ENCODE measurements at places on chromosomes 5 and 9. TPM values are rescaled to one million over a fixed set of nuclear protein-coding genes. Genes with fewer than 3 reads are reported as not detected.

The NME5 gene
- total RNA-seq = 21.0 TPM

The GABRA6 gene
- total RNA-seq = not detected

The TPPP gene
- 27.9 TPM for total RNA-seq

The PFN3 gene
- not detected for total RNA-seq

The CDH6 gene
- 50.9 TPM for total RNA-seq

The GMCL2 gene
- not detected for total RNA-seq

The ALG2 gene
- 28.7 TPM for total RNA-seq

The GNA14 gene
- total RNA-seq = 5.0 TPM

The CDC20B gene
- total RNA-seq = 0.30 TPM

DNA sequence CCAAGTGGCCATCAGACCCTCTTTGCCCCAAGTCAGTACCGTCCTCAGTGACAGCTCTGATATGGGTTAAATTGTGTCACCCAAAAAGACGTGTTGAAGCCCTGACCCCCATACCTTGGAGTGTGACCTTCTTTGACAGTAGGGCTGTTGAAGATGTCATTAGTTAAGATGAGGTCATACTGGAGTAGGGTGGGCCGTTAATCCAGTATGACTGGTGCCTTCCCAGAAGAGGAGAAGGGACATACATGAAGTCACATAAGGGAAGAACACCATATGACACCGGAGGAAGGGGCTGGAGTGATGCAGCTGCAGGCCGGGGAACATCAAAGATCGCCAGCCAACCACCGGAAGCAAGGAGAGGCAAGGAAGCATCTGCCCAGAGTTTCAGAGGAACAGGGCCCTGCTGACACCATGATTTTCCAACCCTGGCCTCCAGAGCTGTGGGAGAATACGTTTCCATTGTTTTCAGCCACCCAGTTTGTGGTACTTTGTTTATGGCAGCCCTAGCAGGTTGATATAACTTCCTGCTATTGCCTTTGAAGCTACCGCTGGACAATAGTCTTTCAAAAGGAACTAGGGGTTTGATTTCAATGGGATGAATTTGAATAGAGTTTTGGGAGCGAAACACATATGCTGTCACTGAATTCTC lies 36.4 kb upstream of the CPEB4 start:
- no peaks in the 10 kb centered on the region for H3K4me1 ChIP-seq
- DNase-seq = no peak

DNA sequence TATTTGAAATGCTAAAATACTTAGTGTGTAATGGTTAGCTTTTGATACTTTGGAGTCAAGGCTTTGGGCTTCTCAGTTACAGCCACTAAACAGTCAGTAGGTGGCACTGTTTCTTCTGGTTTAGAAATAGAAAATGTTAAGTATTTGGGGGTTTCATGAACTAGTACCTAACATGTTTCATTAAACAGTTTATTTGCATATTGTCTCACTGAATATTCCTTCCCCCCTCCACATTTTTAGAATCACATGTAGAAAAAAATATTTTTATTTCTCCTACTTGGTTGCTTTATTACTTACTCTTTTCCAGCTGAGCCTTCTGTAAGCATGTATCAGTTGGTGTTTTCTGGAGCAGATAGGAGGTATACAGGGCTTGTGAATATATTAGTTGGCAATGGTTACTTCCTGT lies 48.0 kb downstream of the IPO11 start:
- H3K4me3 ChIP-seq = no peak overlapping the region
- peak; percentile 93 for DNase-seq
- peaks cover 3% of the 10 kb centered on the region for H3K36me3 ChIP-seq
- no peaks in the 10 kb centered on the region for H3K27me3 ChIP-seq

DNA sequence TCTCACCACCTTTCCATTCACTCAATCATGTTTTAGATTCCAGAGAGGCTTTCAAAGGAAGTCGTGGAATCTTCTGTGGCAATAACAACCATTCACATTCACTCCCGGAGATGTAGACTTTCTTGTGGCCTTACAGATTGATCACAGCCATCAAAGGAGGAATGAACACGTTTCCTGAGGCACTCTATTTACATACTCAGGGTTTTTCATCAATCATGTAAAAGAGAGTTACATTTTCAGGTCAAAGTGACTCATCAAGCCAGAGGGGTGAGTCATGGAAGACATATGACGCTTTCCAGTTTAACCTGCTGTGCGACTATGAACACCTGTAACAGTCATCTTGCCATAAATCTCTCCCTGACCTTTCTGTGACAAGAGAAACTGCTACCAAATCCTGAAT lies 39.3 kb upstream of the RAD23B start:
- no peaks in the 10 kb centered on the region for H3K27me3 ChIP-seq
- no peaks in the 10 kb centered on the region for H3K36me3 ChIP-seq
- H3K4me3 ChIP-seq = no peak overlapping the region
- DNase-seq = no peak

DNA sequence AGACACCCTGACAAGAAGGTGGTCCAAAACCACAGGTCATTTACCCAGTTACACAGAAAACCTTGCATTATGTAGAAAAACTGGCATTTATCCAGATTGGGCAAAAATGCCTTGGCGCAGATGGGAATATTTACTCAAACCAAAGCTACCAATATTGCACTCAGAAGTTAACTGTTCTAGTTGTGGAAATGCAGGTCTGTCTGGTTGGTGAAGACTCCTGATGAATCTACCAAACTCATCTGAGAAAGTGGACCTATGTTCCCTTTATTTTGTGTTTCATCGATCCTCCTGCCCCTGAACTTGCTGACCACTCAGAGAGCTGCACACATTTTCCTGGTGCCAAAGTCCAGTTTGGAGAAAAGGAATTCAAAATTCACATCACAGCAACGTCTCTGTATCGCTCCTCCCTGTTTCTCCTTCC lies 85.2 kb upstream of the ALDH1A1 start:
- peaks cover 4% of the 10 kb centered on the region for H3K4me1 ChIP-seq
- H3K36me3 ChIP-seq = no peaks in the 10 kb centered on the region
- peak overlapping the region; percentile 13 for H3K4me3 ChIP-seq
- DNase-seq = no peak
- peak overlapping the region; percentile 89 for H3K27ac ChIP-seq

DNA sequence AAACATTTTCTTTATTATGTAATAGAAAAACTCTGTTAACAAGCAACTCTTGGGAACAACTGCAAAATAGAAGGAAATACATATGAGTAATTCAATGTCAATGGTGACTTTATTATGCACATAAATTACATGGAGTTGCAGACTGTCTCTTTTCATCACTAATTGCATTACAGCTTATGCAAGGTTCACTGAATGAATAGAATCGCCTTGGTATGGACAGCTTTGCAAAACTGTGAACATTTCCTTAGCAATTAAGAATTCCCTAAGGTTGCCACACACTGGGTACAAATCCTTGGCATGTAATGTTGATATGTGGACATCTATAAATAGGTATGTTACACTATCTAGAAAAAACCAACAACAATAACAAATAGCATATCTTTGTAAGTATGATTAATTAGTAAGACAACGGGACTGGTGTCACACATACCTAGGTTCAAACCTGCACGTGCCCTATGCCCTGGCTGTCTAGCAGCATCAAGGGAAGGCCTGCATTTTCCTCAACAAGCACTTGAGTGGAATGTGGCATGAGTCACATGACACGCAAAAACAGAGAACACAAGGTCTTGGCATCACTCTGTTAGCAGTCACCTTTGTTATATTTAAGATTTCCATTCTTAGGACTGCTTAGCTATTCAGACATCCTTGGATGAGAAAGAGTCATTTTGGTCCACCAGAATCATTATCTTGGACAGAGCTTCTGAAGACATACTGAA lies 263.9 kb downstream of the CTNND2 start:
- no peak overlapping the region for H3K4me3 ChIP-seq
- no peaks in the 10 kb centered on the region for H3K27me3 ChIP-seq
- no peak overlapping the region for H3K27ac ChIP-seq
- H3K36me3 ChIP-seq = no peaks in the 10 kb centered on the region
- DNase-seq = peak; percentile 17

GRCh38 chr5:61919920-61920319 lies 386.1 kb upstream of the KIF2A start:
- H3K27me3 ChIP-seq = no peaks in the 10 kb centered on the region
- no peak overlapping the region for H3K27ac ChIP-seq
- H3K4me3 ChIP-seq = no peak overlapping the region
- no peaks in the 10 kb centered on the region for H3K4me1 ChIP-seq

GRCh38 chr5:99034336-99034735 lies 105.5 kb upstream of the CHD1 start:
- H3K4me1 ChIP-seq = no peaks in the 10 kb centered on the region
- no peaks in the 10 kb centered on the region for H3K27me3 ChIP-seq
- H3K36me3 ChIP-seq = no peaks in the 10 kb centered on the region

- no peaks in the 10 kb centered on the region for H3K27me3 ChIP-seq
- no peak overlapping the region for H3K27ac ChIP-seq
- H3K4me1 ChIP-seq = no peaks in the 10 kb centered on the region
- peaks cover 8% of the 10 kb centered on the region for H3K36me3 ChIP-seq
- H3K4me3 ChIP-seq = no peak overlapping the region
Measured at GRCh38 chr9:98231770-98232478, 23.5 kb downstream of the TBC1D2 start.

Measured in spinal cord (tissue), 10 donors.